ENCODE measurements at places on chromosomes 1 and 21.
A peak's percentile ranks its signal among the peaks of the same experiment; 100 is the strongest.

DNA sequence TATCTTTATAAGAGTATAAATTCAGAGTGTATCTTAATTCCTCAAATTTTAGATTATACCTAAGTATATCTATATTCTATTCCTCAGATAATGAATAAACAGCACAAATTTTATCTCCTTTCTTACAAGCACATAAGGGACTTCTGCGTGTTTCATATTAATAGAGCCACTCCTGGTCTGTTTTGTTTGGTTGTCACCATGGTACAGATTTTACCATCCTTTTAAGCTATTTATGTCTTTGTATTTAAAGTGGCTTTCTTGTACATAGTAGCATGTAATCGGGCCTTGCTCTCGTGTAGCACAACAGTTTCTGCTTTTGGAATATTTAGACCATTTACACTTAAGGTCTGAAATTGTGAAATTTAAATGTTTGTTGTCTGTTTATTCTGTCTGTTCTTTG lies 52.6 kb upstream of the SLC35A3 start:
- no peak for DNase-seq

GRCh38 chr1:190429932-190430331 lies 47.7 kb downstream of the BRINP3 start:
- no peak for DNase-seq

DNA sequence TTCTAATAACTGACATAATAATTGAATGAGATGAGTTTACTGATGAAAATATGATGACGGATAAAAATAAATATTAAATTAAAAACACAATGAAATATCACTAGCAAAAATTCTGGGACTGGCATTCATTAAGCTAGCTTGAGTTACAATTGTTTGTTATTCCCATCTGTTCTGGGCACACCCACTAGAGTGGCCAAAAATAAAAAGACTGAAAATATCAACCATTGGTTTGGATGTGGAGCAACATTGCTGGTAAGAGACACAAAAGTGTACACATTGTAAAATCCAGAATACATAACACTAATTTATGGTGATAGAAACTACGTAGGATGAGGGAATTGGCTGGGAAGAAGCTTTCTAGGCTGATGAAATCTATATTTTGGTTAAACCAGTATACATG lies 9.6 kb upstream of the NEK7 start:
- DNase-seq = no peak

GRCh38 chr1:245776139-245776538 lies 621.4 kb downstream of the KIF26B start:
- no peak for DNase-seq

DNA sequence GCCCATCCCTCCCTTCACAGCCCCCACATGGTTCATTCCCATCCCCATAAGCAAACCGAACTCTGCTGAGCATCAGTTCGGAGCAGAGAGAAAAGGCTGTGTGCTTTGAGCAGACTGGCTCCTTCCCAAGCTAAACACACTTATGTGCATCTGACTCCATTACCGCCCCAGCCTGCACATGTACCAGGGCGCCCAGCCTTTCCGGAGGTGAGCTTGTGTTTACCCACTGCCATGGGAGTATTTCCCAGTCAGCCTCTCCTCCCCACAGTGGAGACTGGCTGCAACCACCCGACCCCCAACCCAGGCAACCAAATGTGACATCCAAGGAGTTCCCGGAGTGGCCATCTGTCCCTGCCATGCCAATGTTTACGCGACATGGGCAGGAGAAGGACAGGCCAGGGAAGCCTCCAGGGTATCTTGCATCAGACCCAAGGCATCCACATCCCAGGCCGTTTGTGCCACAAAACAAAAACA lies 9.4 kb downstream of the TIAM1 start:
- DNase-seq = no peak

DNA sequence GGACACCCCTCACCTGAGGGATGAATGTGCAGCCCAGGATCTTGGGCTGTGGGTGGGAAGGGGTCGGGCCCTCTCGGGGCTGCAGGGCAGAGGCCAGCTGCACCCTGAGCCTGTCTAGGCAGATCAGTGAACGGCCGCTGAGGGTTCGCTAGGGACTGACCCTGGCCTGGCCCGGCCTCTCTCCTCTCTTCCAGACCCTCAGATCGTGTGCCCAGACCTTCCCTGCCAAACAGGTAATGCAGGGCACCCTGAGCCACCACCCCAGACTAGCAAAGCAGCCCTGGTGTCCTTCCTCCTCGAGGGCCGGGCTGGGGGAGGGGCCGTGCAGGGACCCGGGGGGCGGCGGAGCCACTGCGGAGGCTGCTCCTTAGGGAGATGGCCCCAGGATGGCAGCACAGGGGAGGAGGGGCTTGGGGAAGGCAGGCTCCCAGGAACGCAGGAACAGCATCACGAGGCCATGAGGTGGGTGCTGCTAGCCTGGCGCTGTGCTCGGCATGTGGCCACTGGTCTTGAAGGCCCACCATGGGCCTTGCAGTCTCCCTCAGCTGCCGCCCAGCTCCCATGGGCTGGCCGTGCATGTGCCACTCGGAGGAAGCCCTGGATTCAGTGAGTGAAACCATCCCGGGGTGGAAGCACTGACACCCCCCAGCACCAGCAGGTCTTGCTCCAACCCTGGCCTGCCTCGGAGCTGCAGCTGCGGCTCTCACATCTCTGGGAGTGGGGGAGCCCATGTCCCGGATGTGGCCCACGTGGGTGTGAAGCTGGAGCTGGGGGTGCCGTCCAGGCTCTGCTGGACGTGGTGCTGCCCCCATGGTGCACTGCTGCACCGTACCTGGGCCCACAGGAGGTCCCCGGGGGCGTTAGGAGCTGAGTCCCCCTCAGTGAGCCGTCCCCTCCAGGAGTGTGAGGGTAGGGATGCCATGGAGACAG lies 28.7 kb downstream of the COL6A2 start:
- no peak for DNase-seq

GRCh38 chr1:170619241-170620028 lies 44.5 kb upstream of the PRRX1 start:
- no peak for DNase-seq

GRCh38 chr1:156126043-156126629 lies 11.6 kb downstream of the LMNA start:
- peak; percentile 92 for DNase-seq

DNA sequence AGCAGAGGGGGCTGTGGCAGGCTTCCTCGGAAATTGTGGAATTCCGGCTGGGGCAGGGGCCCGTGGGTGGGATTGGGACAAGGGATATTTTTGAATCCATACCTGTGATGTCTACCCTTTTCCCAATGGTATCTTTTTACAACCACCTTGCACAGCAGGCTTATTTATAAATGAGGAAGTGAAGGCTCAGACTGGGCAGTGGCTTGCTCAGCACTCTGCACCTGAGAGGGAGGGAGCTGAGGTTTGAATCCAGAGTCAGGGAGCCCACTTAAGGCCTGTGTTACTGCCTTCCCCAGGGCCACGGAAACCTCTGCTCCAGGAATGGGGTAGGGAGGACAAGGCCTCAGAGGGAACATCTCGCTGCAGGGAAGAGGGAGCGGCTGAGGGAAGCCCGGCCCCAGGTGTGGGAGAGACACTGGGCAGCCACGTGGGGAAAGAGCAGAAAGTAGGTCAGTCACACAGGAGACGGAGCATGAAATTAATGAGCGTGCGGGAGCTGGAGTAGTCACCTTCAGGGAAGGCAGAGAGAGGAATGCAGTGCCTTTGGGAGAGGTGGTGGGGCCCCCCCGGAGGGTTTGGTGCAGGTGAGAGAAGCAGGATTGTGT lies 35.4 kb upstream of the SCMH1 start:
- DNase-seq = no peak

DNA sequence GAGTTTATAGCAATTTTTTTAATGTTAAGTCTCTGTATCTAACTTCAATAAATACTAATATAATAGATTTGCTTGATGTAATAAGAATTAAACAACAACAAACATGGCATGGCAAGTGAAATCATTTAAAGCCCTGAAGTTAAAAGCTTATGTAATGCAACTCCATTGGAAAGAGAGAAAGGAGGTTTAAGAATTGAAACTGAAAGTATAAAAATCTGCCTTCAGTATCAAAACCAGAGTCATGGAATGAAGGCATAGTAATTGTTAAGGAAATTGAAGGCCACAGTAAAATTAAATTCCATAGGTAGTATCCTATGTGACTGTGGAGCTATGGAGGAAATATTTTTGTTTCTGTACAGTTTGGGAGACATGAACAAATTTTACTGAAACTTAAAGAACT lies 55.1 kb downstream of the PRDX6 start:
- peak; percentile 47 for DNase-seq

DNA sequence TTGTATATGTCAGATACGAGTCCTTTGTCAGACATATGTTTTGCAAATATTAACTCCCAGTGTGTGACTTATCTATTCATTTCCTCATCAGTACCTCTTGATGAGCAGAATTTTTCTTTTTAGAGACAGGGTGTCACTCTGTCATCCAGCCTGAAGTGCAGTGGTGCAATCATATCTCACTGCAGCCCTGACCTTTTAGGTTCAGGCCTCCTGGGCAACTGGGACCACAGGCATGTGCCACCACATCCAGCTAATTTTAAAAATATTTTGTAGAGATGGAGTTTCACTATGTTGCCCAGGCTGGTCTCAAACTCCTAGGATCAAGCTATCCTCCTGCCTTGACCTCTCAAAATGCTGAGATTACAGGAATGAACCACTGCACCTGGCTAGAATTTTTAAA lies 93.0 kb downstream of the HLCS start:
- DNase-seq = no peak

DNA sequence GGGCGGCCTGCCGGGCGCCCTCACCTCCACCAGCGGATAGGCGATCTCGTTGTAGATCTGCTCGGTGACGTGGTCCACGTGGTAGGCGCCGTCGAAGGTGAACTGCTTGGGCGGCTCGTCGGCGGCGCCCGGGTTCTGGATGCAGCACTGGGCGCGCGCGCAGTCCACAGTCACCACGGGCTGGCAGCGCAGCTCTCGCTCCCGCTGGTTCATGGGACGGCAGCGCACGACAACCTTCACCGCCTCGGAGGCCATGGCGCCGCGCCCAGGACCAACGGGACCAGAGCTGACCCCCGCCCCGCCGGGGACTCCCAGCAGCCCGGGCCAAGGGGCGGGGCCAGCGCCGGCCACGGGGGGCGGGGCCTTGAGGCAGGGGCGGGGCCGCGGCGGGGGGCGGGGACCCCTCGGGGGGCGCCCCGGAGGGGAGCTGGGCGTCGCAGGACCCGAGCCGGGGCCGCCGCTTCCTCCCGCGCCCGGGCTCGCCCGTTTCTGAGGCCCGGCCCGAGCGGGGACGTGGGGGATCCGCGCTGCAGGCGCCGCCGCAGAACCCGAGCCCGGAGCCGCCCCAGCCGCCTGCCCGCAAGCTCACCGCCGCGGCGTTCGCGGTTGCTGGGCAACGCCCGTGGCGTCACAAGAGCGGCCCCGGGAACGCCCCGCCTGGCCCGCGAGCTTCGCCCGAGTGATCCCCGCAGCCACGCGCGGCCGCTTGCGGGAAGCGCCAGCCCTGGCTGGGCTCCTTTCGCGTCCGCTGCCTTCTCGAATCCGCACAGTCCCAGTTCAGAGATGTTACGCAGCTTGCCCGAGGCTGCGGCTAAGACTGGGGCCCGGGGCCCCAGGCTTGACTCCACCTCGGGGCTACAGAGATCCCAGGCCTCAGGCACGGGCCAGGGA lies at the start of gene KIF17:
Gene KIF17, minus strand, starts transcription at position 556 of the 891 bp plus-strand sequence. Its CDS starts 301 bp downstream, at position 255.
- DNase-seq = peak; percentile 79

GRCh38 chr1:9721606-9722377 lies 70.3 kb downstream of the PIK3CD start:
- DNase-seq = peak; percentile 20

- DNase-seq = no peak
These were observed 165.5 kb upstream of the TMEM51 start for GRCh38 chr1:14987829-14988603.

DNA sequence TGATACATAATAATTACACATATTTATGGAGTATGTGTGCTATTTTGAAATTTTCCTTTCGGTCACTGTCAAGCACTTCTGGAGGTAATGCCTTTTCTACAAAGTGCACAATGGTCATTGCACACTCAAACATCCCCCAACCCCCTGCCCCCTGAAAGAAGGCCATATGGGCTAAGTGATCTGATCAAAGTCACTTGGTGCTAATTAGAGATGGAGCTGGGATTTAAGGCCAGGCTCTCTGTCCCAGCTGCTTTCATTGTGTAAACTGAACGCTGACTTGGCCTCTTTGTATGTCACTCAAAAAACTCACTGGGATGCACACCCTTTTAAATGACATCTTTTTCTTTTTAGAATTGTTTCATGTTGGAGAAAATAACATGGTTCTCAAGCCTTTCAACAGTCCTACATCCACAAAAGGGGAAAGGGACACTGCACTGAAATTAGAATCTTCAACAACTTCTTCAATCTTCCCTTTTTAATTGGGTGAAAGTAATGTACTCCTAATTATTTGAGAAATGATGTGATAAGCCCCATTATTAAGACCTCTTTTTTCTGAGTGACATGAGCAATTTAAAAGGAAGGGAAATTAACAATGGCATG lies 149.2 kb downstream of the ST6GALNAC5 start:
- no peak for DNase-seq

DNA sequence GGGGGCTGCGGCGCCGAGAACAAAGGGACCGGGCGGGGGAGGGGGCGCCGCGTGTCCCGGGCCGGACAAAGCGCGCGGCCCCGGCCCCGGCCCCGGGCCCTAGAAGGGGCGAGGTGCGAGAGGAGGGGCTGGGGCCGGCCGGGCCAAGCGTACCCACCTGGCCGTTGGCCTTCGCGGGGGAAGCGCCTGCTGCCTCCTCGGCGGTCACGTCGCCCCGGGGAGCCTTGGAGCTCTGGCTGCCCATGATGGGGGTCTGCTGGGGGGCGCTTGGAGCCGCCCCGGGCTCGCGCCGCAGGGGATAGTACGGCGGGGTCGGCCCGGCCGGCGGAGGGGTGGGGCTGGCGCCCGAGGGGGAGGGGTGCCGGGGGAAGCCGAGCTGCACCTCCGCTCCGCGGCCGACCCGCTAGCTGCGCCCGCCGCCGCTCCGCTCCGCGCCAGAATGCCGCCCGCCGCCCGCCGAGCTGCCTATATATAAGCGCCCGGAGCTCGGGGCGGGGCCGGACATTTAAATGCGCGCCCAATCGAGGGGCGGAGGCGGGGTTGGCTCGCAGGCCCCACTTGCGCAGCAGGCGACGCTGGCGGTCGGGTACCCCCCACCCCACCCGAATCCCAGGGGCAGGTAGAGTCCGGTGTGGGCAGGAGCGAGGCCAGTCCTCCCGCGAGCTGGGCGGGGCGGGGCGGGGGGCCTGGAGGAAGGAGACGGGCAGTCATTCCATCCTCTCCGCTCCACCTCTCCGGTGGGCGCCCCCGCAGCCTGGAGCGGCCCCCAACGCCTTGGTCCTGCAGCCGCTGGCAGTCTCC lies at the start of gene MARCKSL1:
Gene MARCKSL1, minus strand, starts transcription at position 444 of the 801 bp plus-strand sequence. Its CDS starts 200 bp downstream, at position 244.
- peak; percentile 76 for DNase-seq

GRCh38 chr1:56452027-56453011 lies 127.0 kb downstream of the PLPP3 start:
- DNase-seq = no peak

DNA sequence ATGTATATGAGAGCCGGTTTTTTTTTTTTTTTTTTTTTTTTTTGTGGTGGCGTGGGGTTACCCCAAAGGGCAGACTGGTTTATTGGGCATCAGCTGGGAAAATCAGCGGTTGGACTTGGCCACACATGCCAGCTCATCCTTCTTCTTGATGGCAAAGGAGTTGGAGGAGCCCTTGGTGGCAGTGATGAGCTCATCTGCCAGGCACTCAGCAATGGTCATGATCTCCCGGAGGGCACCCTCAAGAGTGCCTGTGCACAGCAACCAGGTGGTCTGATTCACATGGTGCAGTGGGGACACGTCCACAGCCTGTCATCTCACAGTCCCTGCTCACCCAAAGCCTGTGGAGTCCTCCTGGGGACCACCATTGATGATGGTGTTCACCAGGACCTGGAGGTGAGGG lies 62.0 kb downstream of the MRPS6 start:
- DNase-seq = no peak

GRCh38 chr1:111221276-111221632 lies 6.3 kb upstream of the CHI3L2 start:
- DNase-seq = no peak
